ENCODE measurements at places on chromosomes 2 and 18. TPM values are rescaled to one million over a fixed set of nuclear protein-coding genes. Genes with fewer than 3 reads are reported as not detected.

DNA sequence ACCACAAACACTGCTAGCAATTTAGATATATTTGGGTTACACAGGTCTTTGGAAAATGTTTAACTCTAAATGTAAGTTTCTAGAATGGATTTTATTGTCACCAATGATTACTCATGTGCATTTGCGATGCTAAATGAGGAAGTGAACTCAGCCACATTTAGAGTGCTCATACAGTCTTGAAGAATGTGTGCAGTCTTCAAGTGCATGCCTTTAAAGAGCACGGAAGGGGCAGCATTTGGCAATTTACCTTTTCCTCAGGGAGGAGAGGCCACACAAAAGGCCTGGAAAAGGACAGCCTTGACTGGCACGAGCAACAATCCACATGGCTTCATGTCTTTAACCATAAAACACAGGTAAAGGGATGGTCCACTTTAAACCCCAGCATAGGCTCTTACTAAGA is 78.5 kb upstream of the STK17B start:
- no peak for DNase-seq

DNA sequence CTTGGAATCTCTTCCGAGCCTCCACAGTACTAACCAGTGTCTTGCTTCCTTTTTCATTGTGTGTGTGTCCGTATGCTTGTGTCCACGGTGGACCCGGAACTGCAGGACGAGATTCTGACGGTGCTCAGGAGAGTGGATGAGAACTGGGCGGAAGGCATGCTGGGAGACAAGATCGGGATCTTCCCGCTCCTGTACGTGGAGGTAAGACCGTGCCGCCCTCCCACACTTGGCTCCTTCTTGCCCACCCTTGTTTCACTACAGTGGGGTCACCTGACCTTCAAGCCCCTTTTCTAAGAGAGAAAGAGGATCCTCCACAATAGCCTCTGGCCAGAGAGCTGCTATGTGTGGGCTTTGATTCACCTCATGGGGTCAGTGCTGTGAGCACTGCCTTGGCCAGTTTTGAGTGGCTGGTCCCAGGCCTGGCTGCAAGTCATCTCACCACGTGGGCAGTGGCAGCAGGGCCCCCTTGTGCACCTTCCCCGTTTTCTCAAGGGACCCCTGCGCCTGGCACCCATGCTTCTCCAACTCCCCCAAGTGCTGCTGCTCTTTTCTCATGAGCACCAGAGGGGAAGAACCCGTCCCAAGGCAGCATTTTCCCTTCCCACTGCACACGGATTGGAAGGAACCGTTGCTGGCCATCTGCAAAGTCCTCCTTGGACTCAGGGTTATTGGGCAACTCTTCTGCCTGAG is 242.1 kb downstream of the SEPTIN10 start:
- DNase-seq = no peak

The LAPTM4A gene
- 256 TPM for polyA plus RNA-seq

- no peak for DNase-seq
Measured at GRCh38 chr2:42102591-42103450, 55.0 kb downstream of the PKDCC start.

DNA sequence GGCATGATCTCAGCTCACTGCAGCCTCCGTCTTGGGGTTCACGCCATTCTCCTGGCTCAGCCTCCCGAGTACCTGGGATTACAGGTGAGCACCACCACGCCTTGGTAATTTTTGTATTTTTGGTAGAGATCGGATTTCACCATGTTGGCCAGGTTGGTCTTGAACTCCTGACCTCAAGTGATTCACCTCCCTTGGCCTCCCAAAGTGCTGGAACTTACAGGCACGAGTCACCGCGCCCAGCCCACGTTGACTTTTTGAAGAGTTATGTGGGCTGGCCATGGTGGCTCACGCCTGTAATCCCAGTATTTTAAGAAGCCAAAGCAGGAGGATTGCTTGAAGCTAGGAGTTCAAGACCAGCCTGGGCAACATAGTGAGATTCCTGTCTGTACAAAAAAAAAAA is 20.8 kb downstream of the CCL20 start:
- DNase-seq = no peak

- no peak for DNase-seq
Measured at GRCh38 chr18:63917817-63918216, 10.1 kb downstream of the SERPINB10 start.

DNA sequence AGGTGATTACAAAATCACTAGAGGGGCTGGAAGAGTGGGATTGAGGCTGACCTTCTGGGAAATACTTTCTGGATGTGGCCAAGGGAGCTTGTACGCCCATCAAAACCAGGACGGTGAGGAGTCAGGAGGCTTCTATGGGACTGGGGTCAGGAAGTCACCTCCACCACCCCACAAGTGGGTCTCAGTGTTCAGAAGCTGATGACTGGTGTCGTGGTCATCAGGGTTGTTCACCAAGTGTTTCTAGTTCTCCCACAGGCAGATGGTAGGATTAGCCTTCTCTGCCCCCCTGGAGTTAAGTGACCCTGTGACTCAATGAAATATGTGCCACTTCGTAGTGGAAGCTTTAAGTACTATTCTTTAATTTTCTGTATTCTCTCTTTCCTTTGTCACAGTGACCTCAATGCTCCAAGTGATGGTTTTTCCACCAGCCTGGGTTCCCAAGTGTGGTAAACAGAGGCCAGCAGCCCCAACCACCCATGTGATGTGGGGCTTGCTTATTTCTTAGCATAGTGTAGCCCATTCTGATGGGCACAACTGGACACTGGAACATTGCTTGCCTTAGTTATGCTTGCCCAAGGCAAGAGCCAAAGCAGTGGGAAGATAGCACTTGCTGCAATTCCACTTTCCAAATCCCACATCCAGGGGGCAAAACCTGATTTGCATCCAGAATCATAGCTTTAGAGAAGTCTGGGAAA is 258.8 kb downstream of the CYP26B1 start:
- no peak for DNase-seq

- DNase-seq = no peak
Measured at GRCh38 chr2:216604458-216604857, 28.8 kb upstream of the IGFBP2 start.

- no peak for DNase-seq
Measured at GRCh38 chr2:237262838-237263771, 150.9 kb downstream of the COL6A3 start.

GRCh38 chr2:164478205-164478604 is 143.1 kb downstream of the GRB14 start:
- DNase-seq = no peak

The KLHL41 gene
- polyA plus RNA-seq = 0.29 TPM

Data from brain (organoid and tissue), 16 donors.